ENCODE measurements at places on chromosomes 5 and 9.

DNA sequence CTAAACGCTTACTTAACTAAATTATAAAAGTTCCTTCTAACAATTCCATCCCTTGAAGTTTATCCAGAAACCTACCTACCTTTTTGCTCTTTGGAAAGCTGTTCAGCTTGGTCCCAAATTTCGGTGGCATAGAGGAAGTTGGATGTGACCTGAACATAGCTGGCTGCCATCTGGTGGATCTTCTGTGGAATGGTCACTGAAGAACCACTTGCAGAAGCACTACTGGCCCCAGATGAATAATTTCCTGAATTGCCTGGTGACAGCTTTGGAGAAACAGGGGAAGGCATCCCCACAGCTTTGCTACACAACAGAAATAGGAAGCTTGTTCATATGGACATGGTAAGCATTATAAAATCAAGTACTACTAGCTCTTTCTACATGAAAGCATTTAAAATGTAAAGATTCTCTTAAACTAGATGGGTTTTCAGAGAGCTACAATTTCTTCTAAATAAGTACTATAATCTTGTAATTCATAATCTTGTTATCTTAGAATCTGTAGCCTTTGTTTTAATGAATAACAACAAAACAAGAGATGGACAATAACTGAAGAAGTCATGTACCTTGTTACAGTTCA is 9.9 kb downstream of the LEAP2 start:
- DNase-seq, result no peak

- no peak for DNase-seq
Observed at GRCh38 chr5:108467563-108467962, 85.7 kb upstream of the FBXL17 start.

GRCh38 chr5:181173027-181173419 is 25.6 kb downstream of the OR2V2 start:
- no peak for DNase-seq

DNA sequence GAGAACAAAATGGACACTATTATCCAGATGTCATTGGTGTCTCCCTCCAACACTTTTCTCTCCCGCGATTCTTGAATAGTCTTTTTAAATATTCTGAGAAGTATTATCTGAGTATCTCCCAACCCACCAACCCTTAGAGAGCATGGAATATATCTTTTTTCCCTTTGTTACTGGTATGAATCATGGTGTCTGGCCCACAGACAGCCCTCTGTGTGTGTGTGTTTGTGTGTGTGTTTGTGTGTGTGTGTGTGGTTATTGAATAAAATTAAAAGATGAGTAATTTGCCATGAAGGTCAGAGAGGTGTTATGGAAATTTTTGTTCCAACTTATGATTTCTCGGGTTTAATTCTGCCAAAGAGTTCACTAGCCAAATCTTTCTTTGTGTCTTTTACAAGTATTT is 47.7 kb downstream of the CAMK4 start:
- no peak for DNase-seq

DNA sequence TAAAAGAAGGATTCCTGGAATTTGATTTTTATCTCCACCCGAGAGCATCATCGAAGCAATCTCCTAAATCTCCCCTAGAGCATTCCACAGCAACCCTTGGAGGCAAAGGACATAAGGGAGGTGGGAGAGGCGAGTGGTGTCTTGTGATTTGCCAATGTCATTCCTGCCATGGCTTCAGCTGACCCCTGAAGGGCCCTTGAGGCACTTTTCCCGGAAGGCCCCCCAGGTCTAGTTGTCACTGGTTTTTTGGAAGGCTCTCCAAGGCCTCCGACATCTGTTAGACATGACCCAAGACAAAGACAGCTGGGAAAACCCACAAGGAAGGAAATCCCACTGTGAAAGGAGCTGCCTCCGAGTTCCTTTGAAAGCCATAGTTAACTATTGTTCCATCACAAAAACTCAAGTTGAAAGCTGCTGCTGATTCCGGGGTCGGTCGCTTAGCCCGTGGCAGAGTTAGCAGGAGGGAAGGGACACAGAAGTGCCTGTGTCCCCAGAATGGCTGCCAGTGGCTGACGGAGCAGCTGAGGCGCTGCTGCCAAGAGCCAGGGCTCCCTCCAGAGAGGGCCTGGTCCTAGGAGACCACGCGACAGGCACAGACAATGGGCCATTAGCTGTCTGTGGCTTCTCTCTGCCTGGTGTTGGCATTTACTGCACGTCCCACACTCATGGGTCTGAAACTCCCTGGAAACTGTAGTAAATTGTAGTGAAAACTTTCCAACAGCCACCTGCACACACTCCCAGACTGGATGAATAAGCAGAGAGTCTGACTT is 24.4 kb upstream of the TRIO start:
- DNase-seq, result no peak
